Esophagus squamous epithelium (tissue), 5 donors: ENCODE measurements at places on chromosomes 7 and 10. TPM values are rescaled to one million over a fixed set of nuclear protein-coding genes. Genes with fewer than 3 reads are reported as not detected.

DNA sequence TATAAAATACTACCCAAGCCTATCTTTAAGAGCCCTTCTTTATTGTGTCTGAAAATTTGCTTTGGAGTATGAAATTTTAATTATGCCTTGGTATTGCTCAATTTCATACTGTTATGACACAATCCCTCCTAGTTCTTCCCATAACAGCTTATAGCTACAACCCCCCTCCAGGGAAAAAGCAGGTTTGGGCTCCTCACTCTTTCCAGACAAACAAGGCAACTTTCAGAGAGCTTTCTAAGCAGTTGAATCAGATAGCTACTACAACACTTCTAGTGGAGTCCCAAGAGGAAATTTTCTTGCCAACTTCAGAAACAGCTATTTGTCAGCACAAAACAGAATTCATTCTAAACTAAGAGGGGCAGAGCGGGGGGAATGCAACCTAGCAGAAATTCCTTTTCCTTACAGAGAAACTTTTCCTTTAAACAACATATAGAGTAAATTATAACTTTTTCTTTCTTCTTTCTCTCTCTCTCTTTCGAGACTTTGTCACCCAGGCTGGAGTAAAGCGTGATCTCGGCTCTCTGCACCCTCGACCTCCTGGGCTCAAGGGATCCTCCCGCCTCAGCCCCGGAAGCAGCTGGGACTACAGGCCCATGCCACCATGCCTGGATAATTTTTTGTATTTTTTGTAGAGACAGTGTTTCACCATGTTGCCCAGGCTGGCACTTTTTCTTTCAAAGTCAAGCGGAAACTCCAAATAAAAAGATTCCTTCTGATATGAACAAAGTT is 26.0 kb upstream of the JMJD1C start:
- peak overlapping the region; percentile 67 for H3K27ac ChIP-seq
- H3K4me1 ChIP-seq: peaks cover 7% of the 10 kb centered on the region
- H3K27me3 ChIP-seq: no peaks in the 10 kb centered on the region
- DNase-seq: no peak
- no peaks in the 10 kb centered on the region for H3K36me3 ChIP-seq

DNA sequence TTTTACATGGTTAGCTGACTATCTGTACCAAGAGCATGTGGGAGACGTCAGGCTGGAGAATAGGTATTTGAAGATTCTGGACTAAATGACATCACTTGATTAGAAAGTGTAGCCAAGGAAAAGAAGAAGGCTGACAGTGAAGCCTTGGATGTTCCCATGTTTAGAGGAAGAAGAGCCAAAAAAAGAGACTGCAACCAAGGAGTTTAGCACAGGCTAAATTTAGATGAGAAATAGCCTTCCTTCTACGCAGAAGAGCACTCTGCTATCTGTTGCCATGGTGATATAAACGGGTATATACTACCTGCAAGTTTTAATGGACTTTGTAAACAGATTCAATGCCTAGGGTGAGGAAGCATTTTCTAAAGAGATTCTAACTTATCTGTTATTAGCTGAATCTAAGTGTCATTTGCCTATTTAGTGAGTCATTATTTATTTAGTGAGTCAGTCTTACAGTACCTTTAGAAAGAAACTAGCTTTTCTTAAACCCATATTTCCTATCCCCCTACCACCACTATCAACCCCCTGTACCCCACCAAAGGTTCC is 69.8 kb downstream of the CDK6 start:
- H3K4me1 ChIP-seq: peaks cover 20% of the 10 kb centered on the region
- H3K27ac ChIP-seq: peak overlapping the region; percentile 69
- H3K27me3 ChIP-seq: no peaks in the 10 kb centered on the region

DNA sequence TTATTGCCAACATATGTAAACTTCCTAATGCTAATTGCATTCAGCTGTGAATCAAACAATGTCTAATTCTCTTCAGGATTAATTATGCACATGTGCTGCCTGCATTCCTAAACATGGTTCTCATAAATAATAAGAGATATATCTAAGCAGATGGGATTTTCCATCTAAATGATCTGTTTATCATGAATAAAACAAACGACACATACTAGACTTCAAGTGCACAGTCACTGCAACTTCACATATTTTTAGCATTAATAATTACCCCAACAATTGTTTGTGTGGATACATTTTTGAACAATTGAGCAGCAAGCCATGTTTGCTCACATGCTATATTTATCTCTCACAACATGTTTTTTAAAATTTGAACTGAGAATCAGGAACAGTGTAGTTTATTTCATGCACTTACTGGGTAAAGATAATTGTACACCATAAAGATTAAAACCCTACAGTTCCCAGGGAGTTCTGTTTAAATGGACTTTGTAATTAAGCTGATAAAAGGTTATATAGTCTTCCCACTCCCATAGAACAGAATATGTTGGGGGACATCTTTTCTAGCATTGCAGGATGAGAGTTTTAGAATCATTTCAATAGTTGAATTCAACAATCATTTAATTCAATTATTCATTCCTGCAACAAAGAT is 378.5 kb downstream of the MDFIC start:
- H3K4me3 ChIP-seq: no peak overlapping the region
- H3K27ac ChIP-seq: no peak overlapping the region
- H3K4me1 ChIP-seq: no peaks in the 10 kb centered on the region
- H3K27me3 ChIP-seq: no peaks in the 10 kb centered on the region

DNA sequence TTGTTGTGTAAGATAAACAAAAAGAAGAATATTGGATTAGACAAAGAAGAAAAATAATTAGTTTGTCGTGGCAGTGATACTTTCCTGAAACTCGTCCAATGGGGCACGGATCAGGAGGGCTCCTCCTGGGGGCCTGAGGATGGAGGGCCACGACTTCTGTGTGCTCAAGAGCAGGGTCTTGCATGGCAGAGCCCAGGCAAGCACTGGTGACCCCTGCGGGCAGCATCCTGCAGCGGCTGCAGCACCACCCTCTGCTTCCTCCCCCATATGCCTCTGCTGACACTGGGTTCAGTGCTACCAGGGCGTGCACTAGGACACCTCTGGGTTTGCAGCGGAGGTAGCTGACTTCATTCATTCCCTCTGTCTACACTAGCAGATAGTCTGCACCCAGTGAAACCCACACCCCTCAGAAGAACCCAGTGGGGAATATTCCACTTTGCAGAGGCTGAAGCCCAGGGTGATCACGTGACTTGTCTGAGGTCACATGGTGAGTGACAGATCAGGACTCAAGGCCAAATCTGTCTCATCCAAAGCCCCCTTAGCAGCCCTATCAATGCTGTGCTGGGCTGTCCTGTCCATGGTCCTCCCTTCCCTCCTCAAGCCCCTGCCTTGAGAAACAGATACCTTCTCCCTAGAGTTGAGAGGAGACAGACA is 375.5 kb downstream of the TCERG1L start:
- H3K4me3 ChIP-seq: no peak overlapping the region
- no peaks in the 10 kb centered on the region for H3K4me1 ChIP-seq
- peaks cover 50% of the 10 kb centered on the region for H3K27me3 ChIP-seq
- no peak overlapping the region for H3K27ac ChIP-seq
- no peaks in the 10 kb centered on the region for H3K36me3 ChIP-seq
- DNase-seq: no peak

GRCh38 chr7:55953707-55954475 is 2.2 kb downstream of the MRPS17 start:
- DNase-seq: no peak
- no peak overlapping the region for H3K27ac ChIP-seq
- no peak overlapping the region for H3K4me3 ChIP-seq
- H3K27me3 ChIP-seq: no peaks in the 10 kb centered on the region
- H3K4me1 ChIP-seq: peaks cover 5% of the 10 kb centered on the region
- H3K36me3 ChIP-seq: no peaks in the 10 kb centered on the region

GRCh38 chr7:119270644-119271043 is 1002.3 kb upstream of the KCND2 start:
- no peak for DNase-seq
- H3K36me3 ChIP-seq: no peaks in the 10 kb centered on the region
- H3K4me1 ChIP-seq: no peaks in the 10 kb centered on the region
- H3K27ac ChIP-seq: peak overlapping the region; percentile 46
- H3K27me3 ChIP-seq: no peaks in the 10 kb centered on the region
- H3K4me3 ChIP-seq: no peak overlapping the region

DNA sequence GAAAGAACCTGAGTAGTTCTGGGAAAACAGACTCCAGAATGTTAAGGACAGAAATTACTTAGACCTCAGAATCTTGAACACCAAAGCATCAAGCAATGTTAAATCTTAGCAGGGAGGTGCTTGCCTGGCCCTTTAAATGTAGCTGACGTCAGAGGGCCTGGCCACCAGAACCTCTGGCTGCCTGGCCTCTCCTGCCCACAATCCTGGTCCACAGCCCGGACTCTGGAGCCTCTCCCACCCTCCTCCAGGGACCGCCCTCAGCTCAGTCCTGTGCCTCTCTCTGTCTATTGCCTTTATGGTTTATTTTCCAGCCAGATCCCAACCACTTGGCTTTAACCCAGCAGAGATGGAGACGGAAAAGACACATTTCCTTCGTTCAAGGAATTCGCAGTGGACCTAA is 42.2 kb upstream of the EGR2 start:
- no peak overlapping the region for H3K4me3 ChIP-seq
- no peaks in the 10 kb centered on the region for H3K27me3 ChIP-seq
- H3K27ac ChIP-seq: no peak overlapping the region
- DNase-seq: no peak

ERV3-1 gene
- total RNA-seq: 15.4 TPM

DNA sequence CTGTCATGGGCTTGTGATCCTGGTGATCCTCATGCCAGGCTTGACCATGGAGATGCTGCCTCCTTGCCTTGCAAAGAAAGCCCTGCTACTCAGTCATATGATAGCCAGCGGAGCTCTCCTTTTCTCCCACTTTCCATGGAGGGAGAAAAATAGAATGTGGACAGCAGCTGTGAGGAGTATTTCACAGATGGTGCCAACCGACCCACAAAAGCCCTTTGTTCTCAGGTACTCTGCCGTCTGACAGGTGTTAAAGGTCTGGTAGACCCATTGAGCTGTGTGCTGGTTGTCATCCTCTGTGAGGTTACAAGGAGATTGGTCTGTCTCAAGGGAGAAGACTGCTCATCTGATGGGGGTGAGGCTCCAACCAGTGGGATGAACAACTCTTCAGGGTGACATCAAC is 29.5 kb upstream of the COBL start:
- no peak overlapping the region for H3K27ac ChIP-seq
- peaks cover 5% of the 10 kb centered on the region for H3K27me3 ChIP-seq
- H3K36me3 ChIP-seq: no peaks in the 10 kb centered on the region
- H3K4me3 ChIP-seq: no peak overlapping the region

KCNMA1 gene
- 17.4 TPM for total RNA-seq

GRCh38 chr10:103663802-103664201 is 170.3 kb downstream of the NEURL1 start:
- H3K27ac ChIP-seq: no peak overlapping the region
- no peaks in the 10 kb centered on the region for H3K27me3 ChIP-seq
- DNase-seq: no peak

GRCh38 chr7:66629222-66630062 is 761 bp downstream of the KCTD7 start:
- DNase-seq: no peak
- H3K27ac ChIP-seq: peak overlapping the region; percentile 90
- no peaks in the 10 kb centered on the region for H3K27me3 ChIP-seq
- peaks cover 47% of the 10 kb centered on the region for H3K4me1 ChIP-seq
